ENCODE measurements at places on chromosomes 4 and X.

DNA sequence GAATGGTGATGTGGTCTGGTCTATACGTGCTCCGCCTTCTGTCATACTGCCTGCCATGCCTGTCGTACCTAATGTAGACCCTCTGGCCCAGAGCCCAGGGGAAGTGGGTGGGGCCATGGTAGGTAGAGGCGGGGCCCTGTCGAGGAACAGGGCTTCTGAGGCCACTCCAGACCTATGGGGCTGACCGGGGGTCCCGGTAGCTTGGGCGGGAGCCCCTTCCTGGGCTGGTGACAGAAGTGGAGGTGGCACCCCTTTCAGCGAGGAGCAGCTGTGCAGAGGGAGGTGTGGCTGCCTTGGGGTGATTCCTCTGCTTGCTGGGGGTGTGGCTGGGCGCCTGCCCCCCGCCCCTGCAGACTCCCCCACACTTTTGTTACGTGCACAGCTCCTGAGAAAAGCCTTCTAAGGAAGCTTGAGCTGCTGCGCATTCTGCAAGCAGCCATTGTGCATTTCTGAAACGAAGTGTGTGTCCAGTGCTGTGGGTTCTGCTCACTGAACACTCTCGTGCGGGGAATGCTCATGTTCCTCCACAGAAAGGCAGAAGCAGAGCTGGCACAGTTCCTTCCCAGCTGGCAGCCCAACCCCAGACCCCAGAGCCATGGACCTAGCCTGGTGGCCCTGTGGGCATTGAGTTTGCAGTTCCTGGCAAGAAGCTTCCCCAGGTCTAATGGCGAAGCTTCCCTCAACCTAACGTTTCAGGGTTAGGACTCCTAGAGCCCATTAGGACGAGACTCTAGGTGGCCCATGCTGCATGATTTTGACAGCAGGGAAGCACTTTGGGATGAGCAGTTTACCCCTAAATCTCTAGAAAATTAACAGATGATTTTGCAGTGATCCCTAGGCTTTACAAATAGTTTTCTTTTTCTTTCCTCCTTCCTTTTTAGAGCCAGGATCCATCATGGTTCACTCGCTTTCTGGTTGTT lies 72.7 kb upstream of the HGFAC start:
- peak; percentile 12 for DNase-seq

- DNase-seq, result no peak
Measured at GRCh38 chr4:55868581-55869090, 15.2 kb downstream of the EXOC1 start.

DNA sequence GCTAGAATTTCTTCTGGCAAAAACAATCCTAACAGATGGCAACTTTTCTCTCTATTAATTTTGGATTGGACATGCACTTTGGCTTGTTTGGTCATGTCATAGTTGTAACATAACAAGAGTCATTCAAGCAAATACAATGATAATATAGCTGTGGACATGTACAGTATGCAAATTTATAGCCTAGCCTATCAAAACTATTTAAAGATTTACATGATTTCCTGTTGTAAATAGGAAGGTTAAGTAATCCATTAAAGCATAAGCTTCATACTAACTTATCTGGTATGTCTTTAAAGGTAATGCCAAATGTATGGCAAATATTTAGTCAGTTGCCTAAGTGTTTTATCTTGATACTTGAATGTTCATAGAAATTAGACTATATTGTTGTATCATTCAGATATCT lies 45.3 kb downstream of the RPA4 start:
- no peak for DNase-seq

DNA sequence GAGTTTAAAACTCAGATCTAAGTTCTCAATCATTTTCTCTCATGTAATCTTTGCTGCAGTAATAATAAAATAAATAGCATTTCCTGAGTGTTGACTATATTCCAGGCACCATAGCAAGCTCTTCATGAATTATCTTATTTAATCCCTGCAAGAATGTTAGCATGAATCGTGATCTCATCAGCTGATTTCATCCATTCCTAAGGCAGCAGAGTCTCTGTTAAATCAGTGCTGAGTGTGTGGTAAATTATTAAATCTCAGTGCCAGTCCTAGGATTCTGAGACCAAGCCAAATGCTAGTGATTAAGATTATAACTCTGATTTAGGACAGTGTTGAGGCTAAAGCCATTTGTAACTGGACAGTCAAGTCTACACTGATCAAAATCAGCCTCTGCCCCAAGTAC lies 240.3 kb upstream of the TAPT1 start:
- DNase-seq, result no peak

- DNase-seq, result no peak
Measured at GRCh38 chr4:112416464-112416863, 99.5 kb downstream of the NEUROG2 start.

All from iPS-NIHi11 (cell line).